AG04450 (cell line): ENCODE measurements at places on chromosomes 3 and 15.

DNA sequence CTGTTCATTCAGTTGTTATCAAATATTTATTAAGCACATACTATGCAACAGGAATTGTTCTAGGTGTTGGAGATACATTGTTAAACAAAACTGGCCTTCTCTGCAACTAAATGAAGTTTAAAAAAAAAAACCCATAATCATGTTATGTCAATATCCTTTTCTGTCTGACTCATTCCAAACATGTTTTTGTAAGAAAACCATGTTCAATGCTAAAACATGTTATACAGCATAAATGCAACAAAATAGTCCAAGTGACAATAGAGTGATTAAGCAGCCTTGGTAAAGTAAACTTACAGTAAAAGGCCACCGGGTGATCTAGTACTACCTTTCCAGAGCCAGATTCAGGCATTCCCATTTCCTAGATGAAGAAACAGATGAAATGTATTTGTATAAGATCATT, 278.0 kb upstream of the NECTIN3 start:
- DNase-seq: no peak

DNA sequence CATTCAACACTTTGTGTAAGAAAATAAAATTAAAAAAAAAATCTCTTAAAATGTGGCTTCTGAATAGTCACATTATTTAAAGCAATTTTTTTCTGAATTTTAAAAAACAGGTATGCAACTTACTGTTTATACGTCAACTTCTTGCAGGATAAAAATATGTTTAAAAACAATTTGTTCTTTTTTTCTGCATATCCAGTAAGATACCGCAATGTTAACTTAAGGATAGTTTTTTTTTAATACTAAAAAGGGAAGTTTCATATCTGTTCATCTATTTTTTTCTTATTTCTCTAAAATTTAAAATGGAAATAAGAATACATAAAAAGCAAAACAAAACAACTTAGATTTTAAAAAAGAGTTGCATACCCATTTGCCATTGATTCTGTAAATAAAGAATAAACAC, 27.4 kb downstream of the GOLIM4 start:
- DNase-seq: no peak

DNA sequence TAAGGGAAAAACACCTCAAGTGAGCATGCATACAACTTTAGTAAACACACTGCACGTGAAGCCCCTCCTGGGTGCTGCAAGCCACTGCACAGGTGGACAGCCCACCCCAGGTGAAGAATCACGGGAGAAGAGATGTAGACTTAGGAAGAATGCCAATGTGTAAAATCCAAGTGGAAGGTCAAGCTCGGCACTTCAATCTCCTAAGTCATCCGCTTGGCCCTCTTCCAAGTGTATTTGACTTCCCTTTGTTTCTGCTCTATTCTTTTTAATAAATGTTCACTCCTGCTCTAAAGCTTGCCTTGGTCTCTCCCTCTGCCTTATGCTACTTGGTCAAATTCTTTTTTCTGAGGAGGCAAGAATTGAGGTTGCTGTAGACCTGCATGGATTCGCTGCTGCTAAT, 316.6 kb downstream of the EDEM1 start:
- no peak for DNase-seq

DNA sequence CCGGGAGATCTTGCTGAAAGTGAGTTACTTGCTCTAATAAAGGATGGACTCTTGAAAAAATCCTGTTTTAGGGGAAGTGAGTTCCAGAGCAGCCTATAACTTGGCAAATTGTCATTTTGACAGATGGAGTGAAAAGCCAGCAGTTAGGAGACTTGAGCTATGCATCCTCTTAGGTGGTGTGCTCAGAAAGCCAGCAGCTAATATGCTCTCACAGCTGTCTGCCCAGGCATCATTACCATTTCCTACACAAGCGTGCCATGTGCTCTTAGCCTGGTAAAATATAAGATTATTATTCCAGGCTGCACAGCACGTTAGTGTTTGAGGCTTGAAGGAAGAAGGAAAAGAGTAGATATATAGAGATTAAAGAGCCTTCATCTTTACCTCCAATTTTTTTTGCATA, 151.0 kb downstream of the CHL1 start:
- DNase-seq: no peak

- no peak for DNase-seq
These were observed 33.3 kb downstream of the PCSK6 start for GRCh38 chr15:101456057-101456739.

- no peak for DNase-seq
These were observed 142.3 kb upstream of the STRIT1 start for GRCh38 chr3:155435821-155436220.

DNA sequence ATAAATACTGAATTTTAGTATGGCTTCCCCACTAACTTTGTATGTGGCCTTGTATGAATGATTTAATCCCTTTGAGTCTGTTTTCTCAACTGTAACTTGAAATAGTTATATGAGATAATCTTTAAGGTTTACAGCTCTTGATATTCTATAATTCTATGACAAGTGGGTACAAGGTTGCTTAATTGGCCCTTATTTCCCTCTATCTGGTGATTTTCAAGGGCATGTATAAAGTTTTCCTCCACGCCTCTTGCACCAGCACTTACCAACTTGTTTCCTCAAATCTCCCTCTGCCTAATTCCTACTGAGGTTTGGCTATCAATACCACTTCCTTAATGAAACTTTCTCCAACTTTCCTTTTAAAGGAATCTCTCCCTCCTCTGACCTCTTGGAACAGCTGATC, 112.9 kb downstream of the ISL2 start:
- no peak for DNase-seq

GRCh38 chr3:53668872-53669271, 174.5 kb downstream of the CACNA1D start:
- no peak for DNase-seq

DNA sequence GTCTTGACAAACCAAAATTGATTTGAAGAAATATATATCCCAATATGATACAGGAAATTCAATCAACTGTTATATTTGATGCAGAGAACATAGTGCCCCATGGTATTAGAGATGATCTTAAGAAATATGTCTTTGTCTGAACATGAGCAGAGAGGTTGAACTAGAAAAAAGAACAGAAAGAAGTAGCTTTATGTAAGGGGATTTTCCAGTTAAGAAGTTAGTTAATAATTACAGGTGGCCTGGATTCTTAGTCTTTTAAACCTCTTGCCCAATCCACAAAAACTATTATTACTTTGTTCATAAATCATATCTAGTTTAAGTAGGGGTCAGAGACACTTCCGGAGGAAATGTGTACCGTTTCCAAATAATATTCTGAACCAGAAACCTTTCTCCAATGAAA, 1186.7 kb upstream of the EPHA6 start:
- no peak for DNase-seq

DNA sequence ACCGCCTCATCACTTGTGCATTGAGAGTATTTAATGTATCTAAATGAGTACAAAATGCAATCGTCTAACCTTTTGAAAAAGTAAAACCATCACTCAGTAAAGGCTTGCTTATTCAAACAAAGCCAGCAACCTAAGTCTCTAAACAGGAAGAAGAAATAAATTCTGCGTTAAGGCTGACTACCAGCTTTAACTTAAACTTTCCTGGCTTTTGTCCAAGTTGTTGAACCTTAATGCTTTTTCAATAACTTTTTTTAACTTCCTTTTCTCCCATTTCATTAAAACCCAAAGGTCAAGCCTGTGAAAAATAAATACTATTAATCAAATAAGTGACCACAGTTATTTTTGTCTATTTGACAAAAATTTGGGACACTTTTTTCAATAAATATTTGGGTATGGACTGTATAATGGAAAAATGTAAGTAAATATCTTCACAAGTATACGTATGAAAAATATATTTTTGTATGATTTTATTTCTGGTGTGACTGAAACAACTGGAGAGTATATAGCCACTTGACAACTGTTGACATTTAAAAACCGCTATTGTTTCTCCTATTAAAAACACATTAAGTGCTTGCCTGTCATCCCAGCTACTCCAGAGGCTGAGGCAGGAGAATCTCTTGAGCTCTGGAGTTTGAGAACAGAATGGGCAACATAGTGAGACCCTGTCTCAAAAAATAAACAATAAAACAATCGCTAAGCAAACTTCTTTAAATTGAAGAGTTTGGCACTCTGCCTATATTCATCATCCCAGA, 2.9 kb downstream of the KLHL24 start:
- no peak for DNase-seq

DNA sequence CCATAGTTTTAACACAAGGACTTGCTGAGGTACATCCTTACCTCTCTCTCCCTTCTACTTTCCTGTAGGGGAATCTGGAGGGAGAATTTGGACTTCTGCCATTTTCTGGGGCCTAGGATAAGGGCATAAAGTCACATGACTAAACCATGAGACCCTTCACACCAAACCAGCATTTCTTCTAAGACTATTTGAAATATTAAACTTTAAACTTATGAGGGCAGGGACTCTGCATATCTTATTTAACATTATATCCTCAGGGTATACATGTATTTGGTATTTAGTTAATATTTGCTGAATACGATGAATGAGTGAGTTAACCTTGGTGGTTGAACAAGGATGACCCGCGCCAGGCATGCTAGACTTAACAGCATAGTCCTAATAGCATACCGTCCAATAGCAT, 63.4 kb downstream of the USP13 start:
- DNase-seq: no peak
